Naive thymus-derived CD4-positive, alpha-beta T cell (primary cell): ENCODE measurements at places on chromosomes 4 and X. TPM values are rescaled to one million over a fixed set of nuclear protein-coding genes. Genes with fewer than 3 reads are reported as not detected.

DNA sequence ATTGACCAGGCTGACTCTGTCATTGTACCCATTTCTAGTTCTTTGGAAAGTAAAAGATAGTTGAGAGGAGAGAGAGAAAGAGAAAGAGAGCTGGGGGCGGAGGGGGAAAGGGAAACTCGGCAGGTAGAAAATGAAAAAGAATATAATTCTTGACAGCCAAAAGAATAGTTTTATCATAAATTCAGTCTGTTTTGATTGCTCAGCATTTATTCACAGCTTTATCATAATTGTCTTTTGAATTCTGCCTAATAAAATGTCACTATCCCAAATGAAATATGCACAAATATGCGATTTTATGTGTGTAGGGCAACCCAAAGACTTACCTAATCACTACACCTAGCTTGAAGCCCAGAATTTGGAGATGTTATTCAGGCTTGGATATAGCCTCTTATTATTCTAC is 1024.0 kb upstream of the PABPC4L start:
- no peak overlapping the region for H3K27ac ChIP-seq
- no peak for DNase-seq
- H3K4me1 ChIP-seq: no peaks in the 10 kb centered on the region
- no peak overlapping the region for H3K4me3 ChIP-seq
- H3K27me3 ChIP-seq: no peaks in the 10 kb centered on the region

DNA sequence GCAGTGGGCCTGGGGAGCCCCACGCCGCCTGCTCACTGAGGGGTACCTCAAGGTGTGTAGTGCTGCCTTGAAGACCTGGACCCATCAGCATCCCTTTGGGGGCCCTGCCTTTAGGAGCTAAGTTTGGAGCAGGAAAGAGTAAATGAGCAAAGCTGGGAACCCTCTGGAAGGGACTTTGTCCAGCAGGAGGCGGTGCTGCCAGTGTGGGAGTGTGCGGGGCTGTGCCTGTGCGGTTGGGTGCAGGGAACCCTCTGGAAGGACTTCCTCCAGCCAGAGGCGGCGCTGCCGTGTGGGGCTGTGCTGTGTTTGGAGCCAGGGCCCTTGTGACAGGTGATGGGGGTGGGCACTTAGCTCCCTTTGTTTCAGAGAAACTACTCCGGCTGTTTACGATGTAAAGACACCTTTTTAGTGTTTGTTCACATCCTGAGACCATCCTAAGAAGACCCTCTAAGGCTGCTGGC is 25.8 kb downstream of the RGS12 start:
- no peaks in the 10 kb centered on the region for H3K36me3 ChIP-seq
- DNase-seq: no peak
- no peaks in the 10 kb centered on the region for H3K27me3 ChIP-seq

- no peak overlapping the region for H3K27ac ChIP-seq
- no peak overlapping the region for H3K4me3 ChIP-seq
- DNase-seq: no peak
- no peaks in the 10 kb centered on the region for H3K4me1 ChIP-seq
Observed at GRCh38 chr4:127656047-127656680, 23.4 kb downstream of the INTU start.

- H3K27ac ChIP-seq: no peak overlapping the region
- no peaks in the 10 kb centered on the region for H3K36me3 ChIP-seq
- DNase-seq: no peak
- H3K27me3 ChIP-seq: no peaks in the 10 kb centered on the region
- H3K4me1 ChIP-seq: no peaks in the 10 kb centered on the region
Observed at GRCh38 chr4:20432088-20432487, 180.4 kb downstream of the SLIT2 start.

DNA sequence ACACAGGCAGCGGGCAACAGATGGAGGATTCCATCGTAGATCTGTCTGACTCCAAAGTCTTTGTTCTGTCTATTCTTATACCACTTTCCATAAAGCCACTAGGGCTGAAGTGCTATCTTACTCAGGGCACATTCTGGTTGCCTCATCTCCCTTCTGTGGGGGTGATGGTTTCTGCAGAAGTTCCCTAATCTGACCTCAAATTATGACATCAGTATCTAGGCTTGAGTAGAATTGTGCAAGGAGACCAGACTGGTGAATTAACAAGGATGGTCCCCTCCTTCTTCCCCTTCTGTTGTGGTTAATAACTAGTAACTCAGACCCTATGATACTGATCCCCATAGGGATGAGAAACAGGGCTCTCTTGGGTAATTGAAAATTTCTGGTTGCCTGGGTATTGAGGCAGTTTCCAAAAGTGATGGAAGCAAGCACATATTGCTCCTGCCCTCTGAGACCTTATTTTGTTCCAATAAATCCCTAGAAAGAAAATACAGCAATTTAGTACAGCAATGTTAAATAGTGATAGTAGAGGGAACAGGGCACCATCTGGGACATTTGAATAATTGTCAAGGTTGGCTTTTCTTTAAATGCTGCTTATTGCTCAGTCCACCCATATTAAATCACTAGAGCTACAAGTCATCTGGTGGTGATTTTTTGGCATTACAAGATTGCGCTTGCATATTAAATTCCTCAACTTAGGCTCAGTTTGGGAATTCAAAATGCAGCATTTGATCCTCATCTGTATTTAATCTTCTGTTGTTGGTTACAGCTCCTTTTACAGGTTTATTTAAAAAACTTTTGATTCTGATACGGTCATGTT is 57.3 kb upstream of the AP1S2 start:
- no peaks in the 10 kb centered on the region for H3K4me1 ChIP-seq
- DNase-seq: no peak
- H3K27ac ChIP-seq: no peak overlapping the region
- H3K4me3 ChIP-seq: no peak overlapping the region
- no peaks in the 10 kb centered on the region for H3K36me3 ChIP-seq

DNA sequence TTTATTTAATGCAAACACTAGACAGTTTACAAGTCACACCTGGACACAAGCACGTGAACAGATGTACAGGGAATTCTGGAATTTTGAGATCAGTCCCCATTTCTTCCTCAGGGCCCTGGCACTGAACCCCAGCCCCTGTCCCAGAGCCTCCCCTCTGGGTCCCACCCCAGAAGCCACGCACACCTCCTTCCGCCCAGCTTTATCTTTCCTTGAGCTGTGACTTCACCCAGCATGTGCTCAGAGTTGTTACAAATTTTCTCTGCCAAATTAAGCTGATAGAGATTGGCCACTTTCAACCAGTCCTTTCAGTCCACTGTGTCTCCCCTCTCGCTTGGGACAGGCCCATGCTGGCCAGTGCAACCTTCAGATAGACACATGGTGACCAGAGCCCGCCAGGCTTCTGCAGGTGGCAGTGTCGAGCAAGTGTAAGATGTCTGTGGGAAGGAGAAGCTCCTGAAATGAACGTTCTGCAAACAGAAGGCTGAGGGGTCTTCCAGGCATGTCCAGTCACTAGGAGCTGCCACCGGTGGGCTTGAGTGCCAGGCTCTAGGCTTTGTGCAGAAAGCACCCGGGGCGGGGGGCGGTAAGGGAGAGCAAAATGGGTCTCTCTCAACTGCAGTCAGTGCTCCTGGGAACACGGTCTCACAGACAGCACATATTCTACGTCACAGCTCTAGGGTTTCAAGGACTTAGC is 73.3 kb downstream of the MTMR1 start:
- no peaks in the 10 kb centered on the region for H3K4me1 ChIP-seq
- H3K27ac ChIP-seq: no peak overlapping the region
- H3K36me3 ChIP-seq: no peaks in the 10 kb centered on the region
- no peak for DNase-seq
- H3K4me3 ChIP-seq: no peak overlapping the region
- no peaks in the 10 kb centered on the region for H3K27me3 ChIP-seq

DNA sequence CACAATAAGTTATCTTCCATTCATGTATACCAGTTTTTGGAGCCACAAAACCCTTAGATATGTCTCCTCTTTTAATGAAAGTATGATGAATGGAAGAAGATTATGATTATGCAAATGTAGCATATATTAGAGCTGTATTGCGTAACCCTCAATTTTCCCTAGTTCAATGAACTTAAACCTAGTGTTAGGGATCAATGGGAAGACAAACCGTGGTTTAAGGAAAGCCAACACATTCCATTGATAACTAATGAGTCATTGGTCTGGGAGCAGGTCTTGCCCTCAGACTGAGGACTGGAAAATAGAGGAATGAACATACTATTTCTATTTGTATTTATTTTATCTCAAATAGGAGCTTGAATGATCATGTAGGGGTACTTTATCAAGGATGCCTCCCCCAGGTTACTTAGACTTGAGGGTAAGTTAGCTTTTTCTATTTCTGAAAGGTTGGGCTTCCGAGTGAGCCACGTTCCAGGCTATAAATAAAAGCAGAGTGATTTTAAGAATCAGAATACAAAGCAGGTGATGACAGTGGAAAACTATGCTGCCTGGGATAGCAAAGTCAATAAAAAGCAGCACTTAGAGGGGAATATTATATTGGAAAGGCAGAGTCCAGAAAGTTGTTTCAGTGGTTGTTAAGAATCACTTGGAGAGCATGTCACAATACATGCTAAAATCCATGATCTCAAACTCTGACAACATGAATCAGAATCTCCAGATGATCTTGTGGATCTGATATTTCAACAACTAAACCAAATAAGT is 356.0 kb downstream of the ADAM29 start:
- no peaks in the 10 kb centered on the region for H3K36me3 ChIP-seq
- no peak for DNase-seq
- H3K27me3 ChIP-seq: no peaks in the 10 kb centered on the region
- no peak overlapping the region for H3K4me3 ChIP-seq

DNA sequence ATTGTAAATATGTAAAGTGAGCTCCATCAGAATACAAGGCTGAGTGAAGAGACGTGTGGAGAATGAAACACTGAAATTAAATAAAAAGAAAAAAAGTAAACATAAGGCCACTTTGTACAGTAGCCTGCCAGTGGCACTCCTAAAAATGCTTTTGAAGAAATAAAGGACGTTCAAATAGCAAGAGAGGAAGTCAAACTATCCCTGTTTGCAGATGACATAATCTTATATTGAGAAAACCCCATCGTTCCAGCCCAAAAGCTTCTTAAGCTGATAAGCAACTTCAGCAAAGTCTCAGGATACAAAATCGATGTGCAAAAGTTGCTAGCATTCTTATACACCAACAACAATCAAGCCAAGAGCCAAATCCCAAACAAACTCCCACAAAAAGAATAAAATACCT is 24.2 kb downstream of the RASSF6 start:
- no peaks in the 10 kb centered on the region for H3K27me3 ChIP-seq
- DNase-seq: no peak
- no peak overlapping the region for H3K4me3 ChIP-seq
- H3K27ac ChIP-seq: no peak overlapping the region
- H3K36me3 ChIP-seq: no peaks in the 10 kb centered on the region

Gene KDR
- not detected for polyA plus RNA-seq

Gene ATP7A
- 5.4 TPM for polyA plus RNA-seq

Gene CCDC110
- polyA plus RNA-seq: 0.61 TPM

Gene BMPR1B
- 0.07 TPM for polyA plus RNA-seq
